Neuronal stem cell (in vitro differentiated cells): ENCODE measurements at places on chromosomes 2 and 18.

GRCh38 chr2:155125585-155126230 is 427.2 kb downstream of the KCNJ3 start:
- no peak for DNase-seq

DNA sequence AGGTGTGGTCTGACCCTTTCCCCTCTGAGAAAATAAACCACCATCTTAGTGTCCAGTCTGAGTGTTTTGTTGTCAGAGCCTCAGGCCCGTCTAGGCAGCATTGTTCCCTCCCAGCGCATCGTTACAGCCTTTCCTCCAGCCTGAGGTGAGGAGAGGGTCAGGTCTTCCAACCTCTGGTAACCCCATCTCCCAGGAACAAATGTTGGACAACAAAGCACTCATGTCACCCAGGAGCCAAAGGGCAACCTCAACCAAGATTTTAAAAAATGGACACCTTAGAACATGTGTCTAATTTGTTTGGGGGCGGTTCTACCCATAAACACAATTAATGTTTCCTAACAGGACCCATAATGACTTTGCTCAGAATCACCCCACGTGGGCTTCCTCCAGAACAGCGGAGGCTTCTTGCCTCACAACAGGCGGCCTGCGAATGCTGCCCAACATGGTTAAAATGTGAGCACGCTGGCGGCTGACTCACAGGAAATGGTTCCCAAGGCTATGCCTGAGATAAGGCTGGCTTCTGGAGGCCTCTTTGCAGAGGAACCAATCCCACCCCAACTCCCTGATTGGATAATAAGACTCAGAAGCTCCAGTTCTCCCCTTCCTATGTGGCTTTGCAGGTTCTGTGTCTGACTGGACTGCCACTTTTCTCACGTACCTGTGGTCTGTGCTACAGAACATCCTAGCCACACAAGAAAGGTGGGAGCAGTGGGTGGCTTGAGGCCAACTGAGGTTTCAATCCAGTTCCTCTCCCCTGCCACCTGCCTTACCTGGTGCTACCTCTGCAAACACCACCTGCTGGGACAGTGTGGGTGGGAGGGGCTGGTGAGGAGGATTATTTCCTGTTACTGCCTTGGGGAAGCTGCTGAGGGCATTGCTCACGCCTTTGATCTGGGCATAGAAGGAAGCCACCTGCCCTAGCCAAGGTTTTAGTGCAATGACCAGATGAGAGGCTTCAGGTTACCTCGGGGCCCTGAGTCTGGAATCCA is 108.8 kb downstream of the B3GNT2 start:
- DNase-seq, result no peak

DNA sequence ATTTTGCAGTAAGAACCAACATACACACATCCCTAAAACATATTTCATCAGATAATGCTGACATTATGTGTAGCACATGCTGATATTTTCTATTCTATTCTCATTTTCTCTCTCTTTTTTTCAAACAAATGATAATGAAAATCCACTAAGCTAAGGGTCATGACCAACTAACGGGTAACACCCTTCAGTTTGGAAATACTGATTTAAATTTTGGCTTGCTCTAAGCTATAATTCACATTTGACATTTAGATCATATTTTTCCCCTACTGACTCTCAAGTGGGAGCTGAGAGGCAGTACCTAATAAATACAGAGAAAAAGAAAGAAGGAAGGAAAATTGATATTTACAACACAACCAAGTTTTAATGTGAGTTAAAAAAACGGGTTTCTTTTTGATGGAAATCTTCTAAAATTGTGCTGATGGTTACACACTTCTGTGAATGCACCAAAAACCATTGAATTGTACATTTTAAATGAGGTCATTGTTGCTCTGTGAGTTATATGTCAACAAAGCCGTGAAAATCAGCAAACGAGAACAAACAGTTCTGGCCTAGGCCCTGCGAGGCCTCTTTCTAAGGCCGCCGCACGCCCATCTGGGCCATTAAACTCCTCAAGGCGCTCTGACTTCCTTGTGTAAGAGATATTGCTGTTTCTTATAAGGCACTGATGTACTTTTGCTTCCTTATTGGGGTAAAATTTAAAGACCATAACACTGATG is 124.2 kb downstream of the GALR1 start:
- DNase-seq, result no peak

DNA sequence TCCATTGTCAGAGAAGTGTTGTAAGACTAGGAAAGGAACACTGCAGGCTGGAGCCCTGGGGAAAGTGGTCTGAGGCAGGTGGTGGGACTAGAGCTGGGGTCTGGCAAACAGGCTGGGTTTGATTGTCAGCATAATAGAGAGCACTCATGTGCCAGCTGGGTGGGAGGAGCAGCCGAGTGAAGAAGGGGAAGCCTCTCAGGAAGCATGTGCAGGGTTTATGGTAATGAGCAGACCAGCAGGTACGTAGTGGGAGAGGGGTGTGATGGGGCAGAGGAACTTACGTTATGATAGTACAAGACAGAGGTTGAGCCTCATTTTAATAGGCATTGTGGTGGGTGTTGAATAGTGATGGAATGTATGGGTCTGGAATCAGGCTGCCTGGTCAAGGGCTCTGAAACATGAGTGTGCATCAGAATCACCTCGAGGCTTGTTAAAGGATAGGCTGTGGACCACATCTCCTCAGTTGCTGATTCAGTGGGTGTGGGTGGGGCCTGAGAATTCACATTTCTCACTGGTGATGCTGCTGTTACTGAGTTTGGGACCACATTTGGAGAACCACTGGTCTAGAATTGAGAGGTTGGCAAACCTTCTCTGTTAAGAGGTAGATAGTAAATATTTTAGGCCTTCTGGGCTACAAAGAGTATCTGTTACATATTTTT is 1.7 kb upstream of the MGAT5 start:
- DNase-seq, result no peak

GRCh38 chr18:57915865-57916582 is 112.9 kb upstream of the ATP8B1 start:
- DNase-seq, result peak; percentile 17

DNA sequence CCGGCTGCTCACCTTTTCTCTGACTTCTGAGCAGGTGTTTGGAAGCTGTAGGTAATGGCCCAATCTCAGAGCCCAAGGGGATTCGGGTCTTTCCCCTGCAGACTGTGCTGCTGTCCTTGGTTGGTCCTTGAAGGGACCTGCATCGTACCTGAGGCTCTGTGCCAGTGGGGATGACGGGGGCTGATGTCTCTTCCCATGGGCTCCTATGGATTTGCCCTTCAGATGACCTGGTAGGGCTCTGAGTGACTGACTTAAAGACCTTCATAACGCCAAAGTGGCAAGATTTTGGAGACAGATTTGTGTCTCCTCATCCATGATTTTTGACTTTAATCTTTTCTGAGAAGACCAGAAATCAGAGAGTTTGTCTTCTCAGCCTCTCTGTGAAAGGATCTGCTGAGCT is 166.1 kb downstream of the FAM210A start:
- DNase-seq, result no peak

DNA sequence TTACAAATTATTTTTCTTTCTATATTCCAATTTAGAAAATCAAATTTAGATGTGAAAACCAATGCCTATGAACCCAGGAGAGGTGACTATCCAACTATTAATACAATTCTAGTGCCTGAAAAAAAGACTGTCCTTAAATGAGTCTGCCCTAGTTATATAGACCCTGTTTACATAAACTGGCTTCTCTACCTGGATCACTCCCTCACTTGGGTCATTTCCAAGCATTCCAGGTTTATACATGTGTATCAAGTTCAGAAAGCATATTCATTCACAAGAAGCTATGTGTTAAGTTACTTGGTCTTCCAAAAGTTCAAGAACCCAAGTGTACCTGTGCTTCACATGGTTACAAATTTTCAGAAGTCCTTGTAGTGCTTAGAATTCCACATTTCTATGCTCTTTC is 8.3 kb downstream of the ZNF385B start:
- no peak for DNase-seq

DNA sequence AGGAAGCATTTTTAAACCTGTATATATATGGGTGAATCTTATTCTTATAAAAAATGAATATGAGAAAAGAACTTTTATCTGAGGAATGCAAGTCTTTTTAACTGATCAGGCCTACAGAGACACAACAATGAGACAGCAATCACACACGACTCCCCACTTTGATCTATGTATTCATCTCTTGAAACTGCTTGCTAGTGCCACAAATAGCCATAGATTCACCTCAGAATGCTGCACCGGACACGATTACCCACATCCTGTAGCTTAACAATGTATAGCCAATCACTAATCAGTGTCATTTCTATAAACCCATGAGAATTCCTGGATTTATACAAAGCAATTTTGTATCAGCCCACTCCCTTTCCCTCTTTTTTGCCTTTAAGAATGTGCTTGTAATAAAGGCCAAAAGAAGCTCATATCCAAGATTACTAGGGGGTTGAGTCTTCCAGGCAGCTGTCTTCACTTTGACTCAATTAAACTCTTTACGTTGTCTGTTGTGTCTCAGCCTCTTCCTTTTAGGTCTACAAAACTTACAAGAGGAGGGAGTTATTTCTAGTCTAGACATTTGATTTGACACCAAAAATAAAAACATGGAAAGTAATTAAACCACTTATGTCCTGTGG is 94.9 kb downstream of the MBD2 start:
- DNase-seq, result no peak

GRCh38 chr2:185676316-185676715 is 62.3 kb upstream of the FSIP2 start:
- DNase-seq, result no peak

DNA sequence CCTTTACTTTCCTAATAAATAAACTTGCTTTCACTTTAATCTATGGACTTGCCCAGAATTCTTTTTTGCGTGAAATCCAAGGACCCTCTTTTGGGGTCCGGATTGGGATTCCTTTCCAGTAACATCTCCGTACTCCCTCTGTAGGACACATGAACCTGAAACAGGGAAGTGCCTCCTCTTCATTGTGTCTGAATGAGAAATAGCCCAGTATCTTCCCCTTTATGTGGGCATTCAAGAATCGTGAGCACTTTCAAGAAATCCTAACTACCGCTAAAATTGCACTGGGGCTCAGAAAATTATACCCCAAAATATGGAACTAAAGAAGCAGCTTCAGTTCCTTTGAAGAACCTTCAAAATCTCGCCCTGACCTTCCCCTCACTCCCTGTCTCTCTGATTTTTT is 7.8 kb upstream of the POMC start:
- DNase-seq, result no peak

DNA sequence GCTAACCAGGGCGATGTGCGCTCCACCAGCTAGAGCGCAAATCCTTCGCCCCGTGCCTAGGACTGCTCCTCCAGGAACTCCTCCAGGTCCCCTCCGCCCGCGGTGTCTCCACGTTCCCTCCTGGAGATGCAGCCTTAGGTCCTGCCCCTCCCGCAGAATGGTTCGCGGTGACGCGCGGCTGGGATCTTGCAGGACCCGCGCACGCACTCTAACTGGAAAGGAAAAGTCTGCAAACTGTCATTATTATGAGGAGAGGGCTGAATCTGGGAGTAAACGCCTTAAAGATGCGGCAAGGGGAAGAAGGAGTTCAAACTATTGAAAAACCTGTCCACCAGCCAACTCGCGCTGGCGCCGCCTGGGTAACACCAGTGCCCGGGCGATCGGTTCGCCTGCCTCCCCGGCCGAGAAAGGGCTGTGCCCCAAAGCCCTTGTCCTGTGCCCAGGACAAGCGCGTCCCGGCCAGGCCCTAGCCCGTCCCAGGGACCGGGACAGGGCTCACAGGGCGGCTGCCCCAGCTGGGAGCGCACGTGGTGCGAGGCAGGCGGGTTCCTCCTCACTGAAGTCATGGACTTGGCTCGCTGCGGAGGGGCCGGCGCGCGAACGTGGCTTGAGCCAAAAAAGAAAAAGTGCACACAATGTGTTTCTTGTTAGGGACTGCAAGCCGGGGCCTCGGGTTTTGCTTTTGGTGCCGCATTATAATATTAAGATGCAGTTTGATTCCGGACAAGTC is 5.5 kb upstream of the ID2 start:
- peak; percentile 9 for DNase-seq
